ENCODE measurements at places on chromosomes 12 and 14.

DNA sequence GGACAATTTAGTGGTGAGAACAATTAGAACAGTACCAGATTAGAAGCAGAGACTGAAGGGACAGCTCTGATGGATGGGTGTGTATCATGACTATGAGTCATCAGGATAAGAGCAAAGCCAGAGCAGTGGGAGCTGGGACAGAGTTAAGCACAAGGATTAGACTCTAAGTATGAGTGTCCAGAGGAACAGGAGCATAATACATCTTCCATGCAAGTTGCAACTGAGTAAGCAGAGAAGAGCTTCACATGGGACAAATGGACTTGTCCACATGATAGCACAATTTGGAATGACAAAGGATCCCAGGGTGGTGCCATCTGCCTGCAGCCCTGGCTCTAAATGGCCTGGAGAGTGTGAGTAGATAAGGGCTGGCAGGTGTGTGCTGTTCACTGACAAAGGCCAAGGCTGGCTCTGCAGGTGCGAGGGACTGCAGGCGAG is 226.4 kb upstream of the CAND1 start:
- DNase-seq = no peak

- no peak for DNase-seq
Observed at GRCh38 chr14:88505621-88506020, 49.2 kb downstream of the PTPN21 start.

DNA sequence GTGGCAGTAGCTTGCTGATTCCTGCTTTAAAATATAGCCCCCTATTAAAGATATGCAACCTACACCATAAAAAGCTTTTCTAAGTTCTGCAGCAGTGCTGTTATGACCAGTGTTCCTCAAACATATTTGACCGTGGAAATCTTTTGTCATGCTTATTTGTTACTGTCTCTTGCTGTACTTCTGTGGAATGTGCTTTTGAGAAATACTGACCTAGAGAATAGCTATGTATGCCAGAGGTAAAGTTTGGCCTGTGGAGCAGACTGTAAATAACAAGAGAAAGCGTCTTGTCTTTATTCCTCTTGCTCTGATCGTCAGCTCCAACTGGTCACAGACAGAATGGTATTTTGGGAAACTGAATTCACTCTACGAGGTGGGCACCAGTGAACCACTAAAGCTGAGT is 239.0 kb downstream of the FBXL14 start:
- DNase-seq = no peak

DNA sequence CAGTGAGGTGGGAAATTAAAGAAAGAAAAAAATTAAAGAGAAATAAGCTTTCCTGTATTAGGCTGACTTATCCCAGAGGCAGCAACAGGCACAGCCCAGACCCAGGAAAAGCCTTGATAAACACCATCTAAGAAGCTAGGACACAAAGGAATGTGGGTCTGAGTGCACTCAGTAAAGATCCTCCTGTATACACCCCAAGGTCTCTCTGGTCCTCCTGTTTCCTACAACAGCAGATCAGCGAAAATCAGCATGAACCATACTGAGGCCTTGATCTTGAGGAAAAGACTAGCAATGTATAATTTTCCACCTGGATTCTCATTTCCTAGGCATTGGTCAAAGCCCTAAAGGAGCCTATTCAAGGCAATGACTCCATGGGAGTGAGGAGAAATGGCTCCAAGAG is 486.3 kb upstream of the CCDC196 start:
- DNase-seq = no peak

DNA sequence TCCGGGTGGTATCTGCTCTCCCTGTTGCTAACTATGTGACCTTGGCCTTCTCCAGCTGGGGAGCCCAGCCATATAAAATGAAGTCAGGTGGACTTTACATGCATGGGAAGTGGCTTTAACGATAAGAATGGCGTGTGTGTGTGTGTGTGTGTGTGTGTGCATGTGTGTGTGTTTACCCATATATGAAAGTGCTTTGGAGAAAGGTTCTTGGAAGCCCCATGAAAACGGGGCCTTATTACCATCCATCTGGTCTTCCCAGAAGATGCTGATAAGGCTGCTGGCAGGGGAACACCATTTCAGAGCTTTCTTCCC is 94.8 kb downstream of the LRRC74A start:
- no peak for DNase-seq

- DNase-seq = no peak
Observed at GRCh38 chr12:98788396-98788795, 143.3 kb downstream of the APAF1 start.

- DNase-seq = no peak
Observed at GRCh38 chr12:14618983-14619382, 51.3 kb upstream of the PLBD1 start.

GRCh38 chr12:32896432-32897280 is at the start of gene PKP2:
TSS of gene PKP2 (minus strand) at chr12:32896777. CDS start at chr12:32896731, 46 bp downstream.
- DNase-seq = no peak

DNA sequence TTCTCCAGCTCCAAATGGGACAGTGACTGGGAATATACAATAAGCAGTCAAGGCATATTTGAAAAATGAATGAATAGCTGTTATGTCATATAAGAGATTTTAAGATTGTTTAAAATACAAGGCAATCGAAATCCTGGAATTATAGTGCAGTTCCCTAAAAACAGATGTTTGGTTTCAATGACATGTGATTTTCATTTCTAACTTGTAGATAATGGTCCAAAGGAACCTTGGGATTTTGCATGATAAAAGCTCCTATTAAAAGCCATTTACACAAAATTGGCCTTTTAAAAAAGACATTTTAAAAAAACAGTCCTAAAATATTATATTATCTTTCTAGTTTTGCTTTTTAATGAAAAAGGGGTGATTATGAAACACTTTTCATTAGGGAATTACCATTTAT is 905.1 kb downstream of the GALC start:
- no peak for DNase-seq

DNA sequence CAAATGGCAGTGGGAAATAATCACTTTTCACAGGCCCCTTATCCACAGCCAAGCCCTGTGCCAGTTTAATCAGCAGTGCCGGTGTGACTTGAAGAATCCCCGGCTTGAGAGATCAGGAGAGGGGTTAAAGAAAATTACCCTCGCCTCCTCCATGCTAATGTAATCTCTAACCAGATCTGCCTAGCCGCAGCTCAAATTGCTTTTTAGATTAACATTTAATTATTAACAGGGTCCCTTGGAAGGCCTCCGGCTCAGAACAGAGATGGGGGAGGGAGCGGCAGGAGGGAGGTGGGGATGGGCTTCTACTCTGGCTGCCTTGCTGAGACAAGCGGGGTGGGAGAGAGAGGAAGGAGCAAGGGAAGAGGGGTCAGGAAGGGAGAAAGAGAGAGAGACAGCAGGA is 24.0 kb downstream of the FAM222A start:
- no peak for DNase-seq
